Naive B cell (primary cell): ENCODE measurements at places on chromosomes 4 and X. TPM values are rescaled to one million over a fixed set of nuclear protein-coding genes. Genes with fewer than 3 reads are reported as not detected.

The CPE gene
- polyA plus RNA-seq, result not detected

The TCEAL9 gene
- polyA plus RNA-seq, result not detected

DNA sequence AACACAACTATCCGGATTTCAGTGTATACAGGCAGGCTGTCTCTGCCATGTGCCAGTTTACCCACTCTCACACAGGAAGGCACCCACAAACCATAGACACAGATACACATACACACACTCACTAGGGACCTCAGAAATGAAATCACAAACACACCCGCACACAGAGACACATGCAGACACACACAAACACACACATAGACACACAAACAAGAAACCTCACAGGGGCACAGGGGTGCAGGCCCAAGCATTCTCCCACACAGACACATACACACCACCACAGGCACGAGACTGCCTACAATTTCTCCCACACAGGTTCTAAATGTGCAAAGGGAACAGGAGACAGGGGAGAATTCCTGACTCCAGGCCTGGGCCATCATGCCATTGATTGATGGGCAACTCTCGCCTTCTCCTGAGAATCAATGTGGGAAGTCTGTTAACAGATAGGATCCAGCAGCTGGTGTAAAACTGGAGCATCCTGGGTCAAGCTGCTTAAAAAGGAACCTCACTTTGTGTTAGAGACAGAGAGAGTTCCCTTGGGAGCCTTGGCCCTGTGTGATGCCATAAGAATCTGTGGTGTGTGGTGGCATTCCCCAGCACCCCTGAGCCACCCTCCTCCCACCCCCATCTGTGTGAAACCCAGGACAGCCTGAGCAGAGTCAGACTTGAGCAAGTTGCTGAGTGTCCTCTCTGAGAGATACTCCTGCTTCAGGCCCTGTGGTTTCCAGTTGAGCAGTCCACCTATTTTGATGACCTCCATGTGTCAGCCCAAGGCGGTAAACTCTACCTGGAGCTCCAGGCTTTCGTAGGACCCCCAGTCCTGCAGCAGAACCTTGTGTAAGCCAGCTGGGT is 33.9 kb downstream of the NBDY start:
- H3K27me3 ChIP-seq, result no peaks in the 10 kb centered on the region
- peak overlapping the region; percentile 61 for H3K4me3 ChIP-seq
- peak overlapping the region; percentile 94 for H3K27ac ChIP-seq
- DNase-seq, result no peak

GRCh38 chrX:13258052-13258444 is 61.8 kb downstream of the ATXN3L start:
- DNase-seq, result no peak
- no peak overlapping the region for H3K4me3 ChIP-seq
- no peaks in the 10 kb centered on the region for H3K27me3 ChIP-seq

The GATA1 gene
- not detected for polyA plus RNA-seq

The DCAF12L2 gene
- not detected for polyA plus RNA-seq

- no peaks in the 10 kb centered on the region for H3K36me3 ChIP-seq
- no peak overlapping the region for H3K27ac ChIP-seq
- no peaks in the 10 kb centered on the region for H3K4me1 ChIP-seq
- no peaks in the 10 kb centered on the region for H3K27me3 ChIP-seq
- no peak for DNase-seq
Measured at GRCh38 chrX:150456466-150456865, 93.3 kb downstream of the MAMLD1 start.

GRCh38 chrX:99588936-99589335 is 821.1 kb downstream of the PCDH19 start:
- no peak overlapping the region for H3K4me3 ChIP-seq
- H3K27me3 ChIP-seq, result no peaks in the 10 kb centered on the region
- H3K36me3 ChIP-seq, result no peaks in the 10 kb centered on the region
- no peaks in the 10 kb centered on the region for H3K4me1 ChIP-seq
- no peak overlapping the region for H3K27ac ChIP-seq

The SAGE1 gene
- not detected for polyA plus RNA-seq

The UTP3 gene
- 18.2 TPM for polyA plus RNA-seq

DNA sequence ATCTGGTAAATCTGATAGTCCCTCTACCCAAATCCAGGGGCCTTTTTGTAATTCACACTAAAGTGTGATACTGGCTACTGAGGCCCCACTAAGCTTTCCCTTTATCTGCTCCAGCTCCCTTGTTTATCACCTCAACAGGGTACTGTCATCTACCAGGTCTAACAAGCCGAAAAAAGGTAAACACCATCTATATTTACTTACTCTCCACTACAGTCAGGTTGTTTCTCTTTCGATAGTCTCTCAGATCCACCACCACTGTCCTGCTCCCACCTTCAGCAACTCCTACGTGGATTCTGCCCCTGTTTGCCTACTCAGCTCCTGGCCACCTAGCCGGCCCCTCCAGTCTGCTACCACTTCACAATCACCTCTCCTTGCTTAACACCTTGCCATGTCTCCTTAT is 3.3 kb downstream of the ITIH6 start:
- no peaks in the 10 kb centered on the region for H3K4me1 ChIP-seq
- no peaks in the 10 kb centered on the region for H3K27me3 ChIP-seq
- H3K27ac ChIP-seq, result no peak overlapping the region
- no peaks in the 10 kb centered on the region for H3K36me3 ChIP-seq

GRCh38 chrX:148854306-148854705 is 353.9 kb downstream of the AFF2 start:
- no peak overlapping the region for H3K27ac ChIP-seq
- no peaks in the 10 kb centered on the region for H3K36me3 ChIP-seq
- H3K4me3 ChIP-seq, result no peak overlapping the region
- H3K27me3 ChIP-seq, result no peaks in the 10 kb centered on the region
- DNase-seq, result no peak

GRCh38 chr4:93791570-93792195 is 36.9 kb upstream of the ATOH1 start:
- no peak for DNase-seq
- H3K4me3 ChIP-seq, result no peak overlapping the region
- no peaks in the 10 kb centered on the region for H3K36me3 ChIP-seq
- H3K27ac ChIP-seq, result no peak overlapping the region

DNA sequence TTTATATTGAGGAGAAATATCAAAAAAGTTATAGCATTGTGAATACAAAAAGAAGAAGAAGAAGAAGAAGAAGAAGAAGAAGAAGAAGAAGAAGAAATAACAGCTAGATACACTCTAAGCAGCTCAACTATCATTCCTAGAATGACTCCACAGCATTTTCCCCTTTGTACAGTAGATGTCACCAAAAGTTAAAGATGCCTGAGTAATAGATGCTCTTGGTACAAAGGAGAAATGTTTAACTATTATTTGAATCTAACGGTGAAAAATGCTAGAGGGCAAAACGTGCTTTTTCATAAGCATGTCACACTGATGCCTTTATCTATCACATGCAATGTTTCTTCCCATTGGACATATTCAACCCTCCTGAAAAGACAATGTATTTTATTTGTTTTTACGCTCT is 178.4 kb upstream of the GPRIN3 start:
- H3K4me1 ChIP-seq, result peaks cover 4% of the 10 kb centered on the region
- no peak for DNase-seq
- H3K27ac ChIP-seq, result no peak overlapping the region
- H3K36me3 ChIP-seq, result no peaks in the 10 kb centered on the region
- no peak overlapping the region for H3K4me3 ChIP-seq
- no peaks in the 10 kb centered on the region for H3K27me3 ChIP-seq

DNA sequence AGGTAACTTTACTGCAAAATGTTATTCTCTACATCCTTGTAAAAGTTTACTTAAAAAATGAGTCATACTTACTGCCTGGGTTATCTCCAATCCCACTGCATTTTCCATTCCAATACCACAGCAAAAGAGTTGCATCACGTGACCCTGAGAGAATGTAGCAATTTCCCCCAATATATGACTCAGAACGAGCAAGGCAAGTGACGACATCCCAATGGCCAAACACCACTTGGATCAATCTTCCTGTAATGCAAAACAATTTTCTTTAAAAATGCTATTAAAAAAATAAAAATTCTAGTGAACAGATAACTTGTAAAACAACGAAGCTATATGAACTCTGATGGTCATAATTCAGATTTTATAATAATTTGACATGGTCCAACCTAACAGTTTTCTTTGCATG is 224.3 kb downstream of the DCLK2 start:
- H3K4me1 ChIP-seq, result no peaks in the 10 kb centered on the region
- DNase-seq, result no peak
- H3K27me3 ChIP-seq, result no peaks in the 10 kb centered on the region
- H3K36me3 ChIP-seq, result no peaks in the 10 kb centered on the region
- H3K27ac ChIP-seq, result no peak overlapping the region
- H3K4me3 ChIP-seq, result no peak overlapping the region

DNA sequence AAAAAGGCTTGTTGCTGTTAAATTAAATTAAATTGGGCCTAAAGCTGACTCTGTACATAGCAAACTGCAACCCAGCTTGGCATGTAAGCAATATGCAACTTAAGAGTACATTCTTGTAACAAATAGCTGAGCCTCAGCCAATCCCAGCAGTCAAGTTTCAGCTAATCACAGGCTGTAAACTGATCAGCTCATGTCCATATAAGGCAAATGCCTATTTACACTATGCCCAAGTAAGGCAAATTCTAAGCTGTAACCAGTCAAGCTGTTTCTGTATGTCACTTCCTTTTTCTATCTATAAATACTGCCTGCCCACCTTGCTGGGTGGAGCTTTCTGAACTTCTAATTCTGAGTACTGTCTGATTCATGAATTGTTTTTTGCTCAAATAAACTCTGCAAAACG is 429.1 kb upstream of the FTHL17 start:
- DNase-seq, result no peak
- H3K27ac ChIP-seq, result no peak overlapping the region
- H3K36me3 ChIP-seq, result no peaks in the 10 kb centered on the region

The TLL1 gene
- not detected for polyA plus RNA-seq

DNA sequence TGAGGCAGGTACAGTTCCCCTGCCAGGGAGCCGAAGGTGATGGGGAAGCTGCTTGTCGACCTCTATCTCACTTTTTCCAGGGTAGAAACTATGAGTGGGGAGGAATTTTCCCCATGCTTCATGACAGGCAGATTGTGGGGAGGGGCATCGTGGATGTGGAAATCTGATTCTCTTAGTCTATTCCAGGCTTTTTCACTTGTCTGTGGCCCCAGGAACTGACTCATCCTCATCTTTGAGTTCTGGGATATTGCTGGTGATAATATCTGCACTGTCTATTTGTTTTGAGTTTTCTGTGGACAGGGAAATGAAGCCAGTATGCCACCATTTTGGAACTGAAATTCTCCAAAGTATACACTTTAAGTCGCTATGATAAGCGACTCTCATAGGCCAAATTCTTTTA is 7.6 kb upstream of the TLR2 start:
- H3K4me3 ChIP-seq, result no peak overlapping the region
- no peak for DNase-seq
- peaks cover 27% of the 10 kb centered on the region for H3K36me3 ChIP-seq
- H3K27me3 ChIP-seq, result peaks cover 6% of the 10 kb centered on the region
- H3K27ac ChIP-seq, result no peak overlapping the region
- H3K4me1 ChIP-seq, result no peaks in the 10 kb centered on the region

- no peak overlapping the region for H3K4me3 ChIP-seq
- peaks cover 46% of the 10 kb centered on the region for H3K36me3 ChIP-seq
- H3K27me3 ChIP-seq, result no peaks in the 10 kb centered on the region
- no peak overlapping the region for H3K27ac ChIP-seq
- DNase-seq, result no peak
Measured at GRCh38 chr4:168247603-168248002, 70.9 kb downstream of the DDX60 start.

GRCh38 chrX:45348296-45348695 is 147.6 kb upstream of the DIPK2B start:
- peaks cover 9% of the 10 kb centered on the region for H3K36me3 ChIP-seq
- no peak overlapping the region for H3K4me3 ChIP-seq
- H3K4me1 ChIP-seq, result no peaks in the 10 kb centered on the region
- DNase-seq, result no peak
- peaks cover 8% of the 10 kb centered on the region for H3K27me3 ChIP-seq

DNA sequence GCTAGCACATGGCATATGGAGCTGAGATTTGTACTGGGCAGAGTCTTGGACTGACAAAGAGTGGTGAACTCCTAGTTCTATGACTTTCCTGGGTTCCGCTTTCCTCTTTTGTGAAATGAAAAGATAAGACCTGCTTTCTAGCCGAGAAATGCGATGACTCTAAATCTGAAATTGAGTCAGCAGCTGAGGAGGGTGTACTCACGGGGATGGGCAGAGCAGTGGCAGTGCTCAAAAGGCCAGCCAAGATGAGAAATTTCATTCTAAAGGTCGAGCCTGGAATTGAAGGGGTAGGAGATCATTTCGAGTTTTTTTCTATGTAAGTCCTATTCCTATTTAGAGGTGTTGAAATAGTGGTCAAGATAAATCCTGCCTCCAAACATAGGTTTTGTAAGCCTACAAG is 47.0 kb downstream of the NUDT9 start:
- H3K4me1 ChIP-seq, result no peaks in the 10 kb centered on the region
- H3K27me3 ChIP-seq, result no peaks in the 10 kb centered on the region
- no peak overlapping the region for H3K27ac ChIP-seq
- no peak overlapping the region for H3K4me3 ChIP-seq
- no peaks in the 10 kb centered on the region for H3K36me3 ChIP-seq

The RPA4 gene
- 0.60 TPM for polyA plus RNA-seq

The BCOR gene
- polyA plus RNA-seq, result 7.6 TPM

DNA sequence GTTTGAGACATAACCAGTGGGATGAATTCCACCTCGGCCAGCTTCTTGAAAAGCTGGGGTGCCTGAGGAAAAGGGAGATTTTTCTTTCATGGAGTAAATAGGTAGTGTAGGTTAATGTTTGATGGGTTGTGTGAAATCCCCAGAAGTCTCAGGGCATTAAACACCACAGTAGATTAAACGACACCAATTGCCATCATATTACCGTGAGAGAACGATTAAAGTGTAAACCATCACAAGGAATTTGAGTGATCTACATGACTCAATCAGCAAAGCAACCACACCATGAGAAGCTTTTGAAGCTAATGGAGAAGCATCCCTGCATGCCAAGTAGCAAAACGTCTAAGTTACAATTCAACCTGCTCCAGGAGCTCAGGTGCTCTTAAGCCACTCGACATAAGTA is 322.5 kb upstream of the GATB start:
- H3K4me1 ChIP-seq, result peaks cover 18% of the 10 kb centered on the region
- H3K27me3 ChIP-seq, result no peaks in the 10 kb centered on the region
- peaks cover 20% of the 10 kb centered on the region for H3K36me3 ChIP-seq
- H3K4me3 ChIP-seq, result no peak overlapping the region

DNA sequence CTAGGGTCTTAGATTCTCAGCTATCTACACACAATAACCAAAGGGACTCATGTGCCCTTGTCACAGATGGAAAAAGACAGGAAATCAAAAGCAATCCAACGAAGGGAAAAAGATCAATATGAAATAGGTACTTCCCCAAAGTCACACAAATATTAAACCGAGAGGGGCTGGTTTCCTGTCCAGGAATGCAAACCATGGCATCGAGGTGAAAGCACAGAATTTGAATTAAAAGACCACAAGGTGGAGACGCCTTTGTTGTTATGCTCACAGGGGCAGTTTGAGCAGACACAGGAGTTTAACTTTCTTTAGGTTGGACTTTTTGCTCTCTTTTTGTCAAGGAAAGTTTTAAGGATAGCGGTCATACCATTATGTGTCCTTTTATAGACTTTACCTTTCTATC is 14.3 kb downstream of the H2BW1 start:
- H3K27me3 ChIP-seq, result peaks cover 14% of the 10 kb centered on the region
- H3K27ac ChIP-seq, result no peak overlapping the region
- H3K36me3 ChIP-seq, result no peaks in the 10 kb centered on the region
- no peak for DNase-seq
- no peaks in the 10 kb centered on the region for H3K4me1 ChIP-seq
- no peak overlapping the region for H3K4me3 ChIP-seq
